Cardiac muscle cell (in vitro differentiated cells and primary cell): ENCODE measurements at places on chromosomes 1 and 21. TPM values are rescaled to one million over a fixed set of nuclear protein-coding genes. Genes with fewer than 3 reads are reported as not detected.

The ERVH48-1 gene
- total RNA-seq: 0.07 and 0.42 TPM in 2 replicates

The ALPL gene
- 0.27 and 0.67 TPM in 2 replicates for total RNA-seq

The C1orf141 gene
- total RNA-seq: not detected in 2 replicates

The FMO3 gene
- total RNA-seq: not detected in 2 replicates

The TNFRSF18 gene
- not detected in 2 replicates for total RNA-seq

The CORT gene
- 2.3 and 3.1 TPM in 2 replicates for total RNA-seq

The S100A5 gene
- total RNA-seq: not detected in 2 replicates

GRCh38 chr1:160777486-160778089 lies 18.4 kb upstream of the LY9 start:
- no peaks in the 10 kb centered on the region for H3K36me3 ChIP-seq
- DNase-seq: peak; percentile 55
- H3K4me3 ChIP-seq: no peak overlapping the region
- H3K4me1 ChIP-seq: no peaks in the 10 kb centered on the region
- H3K27ac ChIP-seq: no peak overlapping the region

GRCh38 chr1:220031287-220031686 lies 15.0 kb downstream of the EPRS1 start:
- H3K36me3 ChIP-seq: peaks cover 40% of the 10 kb centered on the region
- H3K4me1 ChIP-seq: no peaks in the 10 kb centered on the region
- no peak overlapping the region for H3K27ac ChIP-seq
- DNase-seq: no peak

DNA sequence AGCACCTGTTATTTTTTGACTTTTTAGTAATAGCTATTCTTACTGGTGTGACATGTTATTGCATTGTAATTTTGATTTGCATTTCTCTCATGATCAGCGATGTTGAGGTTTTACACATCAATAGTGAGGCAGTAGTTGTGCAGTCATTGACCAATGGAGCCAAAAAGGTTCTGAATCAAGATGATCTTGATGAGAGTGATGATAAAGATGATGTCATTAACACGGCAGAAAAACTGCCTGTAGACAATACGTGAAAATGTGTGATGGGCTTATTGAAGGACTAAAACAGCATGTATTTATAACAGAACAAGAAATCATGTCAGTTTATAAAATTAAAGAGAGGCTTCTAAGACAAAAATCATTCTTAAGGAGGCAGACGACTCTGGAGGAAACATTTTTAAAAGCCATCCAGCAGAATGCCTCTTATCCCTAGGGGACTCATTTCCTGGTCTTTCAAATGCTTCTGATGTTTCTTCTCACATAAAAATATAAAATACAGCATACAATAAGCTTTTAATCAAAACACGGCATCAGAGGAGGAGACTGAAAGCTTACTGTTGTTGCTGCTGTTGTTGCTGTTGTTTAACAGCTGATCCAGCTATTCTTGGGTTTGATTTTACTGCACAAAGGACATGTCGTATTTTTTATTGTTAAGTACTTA lies 400.3 kb downstream of the LTN1 start:
- no peaks in the 10 kb centered on the region for H3K27me3 ChIP-seq
- DNase-seq: no peak
- no peak overlapping the region for H3K27ac ChIP-seq
- no peaks in the 10 kb centered on the region for H3K36me3 ChIP-seq

- no peaks in the 10 kb centered on the region for H3K36me3 ChIP-seq
- no peak for DNase-seq
- peaks cover 3% of the 10 kb centered on the region for H3K4me1 ChIP-seq
- no peak overlapping the region for H3K4me3 ChIP-seq
- H3K27me3 ChIP-seq: no peaks in the 10 kb centered on the region
Measured at GRCh38 chr21:44814498-44815023, 3.3 kb downstream of the SUMO3 start.

GRCh38 chr1:178126741-178127185 lies 32.9 kb downstream of the RASAL2 start:
- no peak for DNase-seq
- peak overlapping the region; percentile 69 for H3K27ac ChIP-seq
- H3K4me1 ChIP-seq: peaks cover 9% of the 10 kb centered on the region
- H3K36me3 ChIP-seq: no peaks in the 10 kb centered on the region
- H3K4me3 ChIP-seq: no peak overlapping the region
- no peaks in the 10 kb centered on the region for H3K27me3 ChIP-seq

DNA sequence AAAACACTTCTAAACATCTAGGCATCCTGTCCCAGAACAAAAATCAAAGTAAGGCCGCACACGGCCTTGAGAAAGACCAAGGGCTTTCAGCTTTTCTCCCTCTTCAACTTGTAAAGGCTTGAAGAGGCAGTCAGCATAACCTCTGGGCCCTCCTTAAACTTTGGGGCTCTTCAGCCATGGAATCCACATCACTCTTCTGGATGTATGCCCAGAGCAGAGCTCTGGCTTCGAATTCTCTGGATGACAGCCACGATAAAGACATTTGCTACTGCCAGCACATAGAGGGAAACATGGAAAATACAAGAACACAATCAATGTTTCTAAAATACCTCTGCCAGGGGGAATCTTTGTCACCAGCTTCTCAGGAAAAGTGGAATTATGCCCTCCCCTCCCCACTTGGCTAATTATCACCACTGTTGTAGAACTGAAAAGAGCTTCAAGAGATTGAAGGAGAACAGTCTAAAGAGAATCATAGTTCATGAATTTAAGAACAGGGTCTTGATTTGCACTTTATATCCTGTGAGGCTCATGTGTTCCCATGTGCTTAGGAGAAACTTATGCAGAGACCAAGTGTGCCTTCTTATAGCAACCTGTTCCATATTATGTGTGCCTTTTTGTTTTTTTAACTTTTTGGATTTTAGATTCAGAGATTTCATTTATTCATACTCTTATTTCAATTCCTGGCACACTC lies 39.0 kb upstream of the DPT start:
- H3K4me3 ChIP-seq: no peak overlapping the region
- H3K27me3 ChIP-seq: peaks cover 2% of the 10 kb centered on the region
- H3K27ac ChIP-seq: peak overlapping the region; percentile 35
- H3K36me3 ChIP-seq: no peaks in the 10 kb centered on the region

DNA sequence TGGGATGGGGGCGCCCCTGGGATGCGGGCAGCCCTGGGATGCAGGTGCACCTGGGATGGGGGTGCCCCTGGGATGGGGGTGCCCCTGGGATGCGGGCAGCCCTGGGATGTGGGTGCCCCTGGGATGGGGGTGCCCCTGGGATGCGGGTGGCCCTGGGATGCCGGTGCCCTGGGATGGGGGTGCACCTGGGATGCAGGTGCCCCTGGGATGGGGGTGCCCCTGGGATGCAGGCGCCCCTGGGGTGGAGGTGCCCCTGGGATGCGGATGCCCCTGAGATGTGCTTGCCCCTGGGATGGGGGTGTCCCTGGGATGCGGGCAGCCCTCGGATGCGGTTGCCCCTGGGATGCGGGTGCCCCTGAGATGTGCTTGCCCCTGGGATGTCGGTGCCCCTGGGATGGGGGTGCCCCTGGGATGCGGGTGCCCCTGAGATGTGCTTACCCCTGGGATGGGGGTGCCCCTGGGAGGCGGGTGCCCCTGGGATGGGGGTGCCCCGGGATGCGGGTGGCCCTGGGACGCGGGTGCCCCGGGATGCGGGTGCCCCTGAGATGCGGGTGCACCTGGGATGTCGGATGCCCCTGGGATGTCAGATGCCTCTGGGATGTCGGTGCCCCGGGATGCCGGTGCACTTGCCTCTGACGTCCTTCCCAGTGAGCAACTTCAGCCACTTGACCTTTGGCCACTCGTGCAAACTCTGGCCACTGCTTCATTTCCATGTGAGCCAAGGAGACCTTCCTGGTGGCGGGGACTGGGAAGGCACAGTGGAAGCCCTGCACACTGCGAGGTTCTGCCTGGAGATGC lies 37.3 kb upstream of the SLC19A1 start:
- H3K4me1 ChIP-seq: no peaks in the 10 kb centered on the region
- H3K27me3 ChIP-seq: no peaks in the 10 kb centered on the region
- DNase-seq: no peak
- no peaks in the 10 kb centered on the region for H3K36me3 ChIP-seq
- H3K4me3 ChIP-seq: no peak overlapping the region
- no peak overlapping the region for H3K27ac ChIP-seq

GRCh38 chr1:8835941-8836643 lies 18.7 kb upstream of the RERE start:
- DNase-seq: no peak
- no peaks in the 10 kb centered on the region for H3K4me1 ChIP-seq
- H3K27ac ChIP-seq: no peak overlapping the region
- no peaks in the 10 kb centered on the region for H3K27me3 ChIP-seq

DNA sequence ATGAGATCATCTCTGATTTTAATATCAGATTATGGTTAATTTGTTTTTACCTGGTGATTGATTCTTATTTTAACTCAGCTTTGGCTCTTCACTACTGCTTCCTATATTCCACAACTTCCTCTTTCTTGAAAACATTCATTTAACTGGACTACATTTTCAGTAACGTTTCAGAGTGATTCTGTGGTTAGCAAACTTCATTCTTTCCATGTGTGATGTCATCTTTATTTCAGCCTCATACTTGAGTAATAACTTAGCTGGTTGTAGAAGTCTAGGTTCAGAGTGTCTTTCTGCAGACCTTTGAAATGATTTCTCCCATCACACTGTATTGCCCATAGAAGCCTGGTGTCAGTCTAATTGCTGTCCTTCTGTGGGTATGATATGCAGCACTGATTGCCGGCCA lies 36.0 kb upstream of the SLC35F3 start:
- H3K27ac ChIP-seq: no peak overlapping the region
- DNase-seq: no peak
- no peaks in the 10 kb centered on the region for H3K36me3 ChIP-seq
- H3K27me3 ChIP-seq: no peaks in the 10 kb centered on the region

DNA sequence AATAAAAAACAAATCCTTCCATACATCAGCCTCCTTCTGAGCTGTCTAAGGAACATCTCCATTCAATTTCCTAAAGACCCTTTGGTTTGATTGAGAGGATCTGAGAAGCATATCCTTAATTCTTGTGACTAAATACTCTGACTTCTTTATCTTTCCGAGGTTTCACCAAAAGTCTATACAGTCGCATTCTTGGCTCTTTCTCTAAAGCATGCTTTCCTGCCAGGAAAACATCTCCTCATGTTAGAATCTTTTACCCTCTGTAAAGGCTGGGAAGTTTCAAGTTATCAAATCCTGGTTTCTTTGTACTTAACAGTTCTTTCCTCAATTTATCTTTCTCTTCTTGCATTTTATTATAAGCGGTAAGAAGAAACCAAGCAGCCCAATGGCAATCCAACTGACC lies 630.4 kb downstream of the PTPRC start:
- DNase-seq: no peak
- H3K4me3 ChIP-seq: no peak overlapping the region
- no peaks in the 10 kb centered on the region for H3K27me3 ChIP-seq
- H3K4me1 ChIP-seq: no peaks in the 10 kb centered on the region
- H3K27ac ChIP-seq: no peak overlapping the region

DNA sequence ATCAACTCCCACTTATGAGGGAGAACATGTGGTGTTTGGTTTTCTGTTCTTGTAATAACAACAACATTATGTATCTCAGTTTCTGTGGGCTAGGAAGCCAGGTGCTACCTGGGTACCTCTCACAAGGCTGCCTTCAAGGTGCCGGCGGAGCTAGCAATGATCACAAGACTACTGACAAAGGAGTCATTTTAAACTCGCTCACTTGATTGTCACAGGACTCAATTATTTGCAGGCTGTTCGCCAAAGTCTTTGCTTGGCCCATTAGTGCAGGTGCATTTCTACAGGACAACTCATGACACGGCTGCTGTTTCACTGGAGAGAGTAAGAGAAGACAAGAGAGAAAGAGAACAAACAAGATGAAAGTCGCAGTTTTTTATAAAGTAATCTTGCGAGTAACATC lies 1237.4 kb upstream of the TMPRSS15 start:
- no peak overlapping the region for H3K27ac ChIP-seq
- H3K27me3 ChIP-seq: no peaks in the 10 kb centered on the region
- DNase-seq: no peak
- no peaks in the 10 kb centered on the region for H3K4me1 ChIP-seq
- no peak overlapping the region for H3K4me3 ChIP-seq
- H3K36me3 ChIP-seq: no peaks in the 10 kb centered on the region

GRCh38 chr1:47407481-47407880 lies 8.6 kb upstream of the FOXE3 start:
- DNase-seq: no peak
- H3K4me1 ChIP-seq: no peaks in the 10 kb centered on the region
- H3K27me3 ChIP-seq: peaks cover 54% of the 10 kb centered on the region
- H3K36me3 ChIP-seq: no peaks in the 10 kb centered on the region
- no peak overlapping the region for H3K4me3 ChIP-seq
- H3K27ac ChIP-seq: no peak overlapping the region

- no peak for DNase-seq
- H3K36me3 ChIP-seq: no peaks in the 10 kb centered on the region
- no peaks in the 10 kb centered on the region for H3K27me3 ChIP-seq
- H3K27ac ChIP-seq: no peak overlapping the region
- H3K4me3 ChIP-seq: no peak overlapping the region
- peaks cover 9% of the 10 kb centered on the region for H3K4me1 ChIP-seq
Measured at GRCh38 chr1:7534061-7534825, 236.9 kb upstream of the VAMP3 start.

- H3K27ac ChIP-seq: no peak overlapping the region
- peak overlapping the region; percentile 66 for H3K4me3 ChIP-seq
- no peak for DNase-seq
Measured at GRCh38 chr1:155051342-155051776, 243 bp downstream of the ADAM15 start.

DNA sequence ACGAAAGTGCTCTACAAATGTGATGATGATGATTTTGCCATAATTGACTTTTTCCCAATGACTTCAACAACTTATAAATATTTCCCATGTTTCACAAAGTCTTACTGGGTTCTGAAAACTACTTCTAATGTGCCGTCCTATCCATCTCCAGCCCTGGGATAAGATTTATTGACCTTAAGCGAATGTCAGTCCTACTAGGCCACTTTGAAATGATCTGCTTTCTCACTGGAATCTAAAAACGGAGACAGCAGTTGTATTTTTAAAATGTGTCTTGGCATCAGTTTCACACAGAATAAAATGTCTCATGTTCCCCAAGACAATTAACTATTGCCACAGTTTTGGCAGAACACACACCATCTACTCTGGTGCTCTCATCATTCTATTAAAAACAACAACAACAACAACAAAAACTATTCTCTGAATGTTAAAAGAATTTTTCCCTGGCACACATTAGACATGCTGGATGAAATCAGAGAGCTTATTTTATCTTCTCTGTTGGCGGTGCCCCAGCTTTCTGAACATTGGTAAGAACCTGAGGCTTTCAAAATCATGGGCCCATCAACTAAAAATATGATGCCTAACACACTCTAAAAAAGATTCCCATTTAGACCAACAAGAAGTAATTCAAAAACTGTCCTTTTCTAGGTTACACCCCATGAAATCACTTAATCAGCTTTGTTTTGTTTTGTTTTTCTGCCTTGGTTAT lies 23.1 kb upstream of the DNASE2B start:
- H3K27me3 ChIP-seq: no peaks in the 10 kb centered on the region
- H3K27ac ChIP-seq: no peak overlapping the region
- no peak overlapping the region for H3K4me3 ChIP-seq
- H3K36me3 ChIP-seq: no peaks in the 10 kb centered on the region

GRCh38 chr1:162220009-162220539 lies 150.6 kb downstream of the NOS1AP start:
- no peaks in the 10 kb centered on the region for H3K36me3 ChIP-seq
- no peak overlapping the region for H3K4me3 ChIP-seq
- peaks cover 55% of the 10 kb centered on the region for H3K4me1 ChIP-seq
- DNase-seq: no peak
- H3K27me3 ChIP-seq: no peaks in the 10 kb centered on the region

GRCh38 chr1:181128592-181129497 lies 40.3 kb downstream of the IER5 start:
- DNase-seq: no peak
- no peaks in the 10 kb centered on the region for H3K36me3 ChIP-seq
- no peak overlapping the region for H3K4me3 ChIP-seq
- no peaks in the 10 kb centered on the region for H3K27me3 ChIP-seq
- no peak overlapping the region for H3K27ac ChIP-seq

GRCh38 chr1:90100566-90100965 lies 105.7 kb downstream of the ZNF326 start:
- no peaks in the 10 kb centered on the region for H3K27me3 ChIP-seq
- H3K36me3 ChIP-seq: no peaks in the 10 kb centered on the region
- H3K27ac ChIP-seq: no peak overlapping the region
- H3K4me3 ChIP-seq: no peak overlapping the region
- no peak for DNase-seq
